Stromal cell of bone marrow (primary cell): ENCODE measurements at places on chromosomes 6 and 20.

GRCh38 chr20:57428324-57429158 is 37.3 kb downstream of the RBM38 start:
- DNase-seq = no peak

- DNase-seq = no peak
Measured at GRCh38 chr20:52124821-52125220, 66.8 kb downstream of the ZFP64 start.

GRCh38 chr6:122610690-122611455 is 668 bp downstream of the PKIB start:
- no peak for DNase-seq

GRCh38 chr20:18391686-18392085 is 75.1 kb downstream of the DZANK1 start:
- DNase-seq = no peak

- no peak for DNase-seq
Measured at GRCh38 chr6:50826037-50826761, 7.5 kb downstream of the TFAP2B start.

GRCh38 chr20:48875233-48875913 is 46.1 kb upstream of the ARFGEF2 start:
- no peak for DNase-seq
